HEK293T (cell line): ENCODE measurements at places on chromosomes 12 and 14.

DNA sequence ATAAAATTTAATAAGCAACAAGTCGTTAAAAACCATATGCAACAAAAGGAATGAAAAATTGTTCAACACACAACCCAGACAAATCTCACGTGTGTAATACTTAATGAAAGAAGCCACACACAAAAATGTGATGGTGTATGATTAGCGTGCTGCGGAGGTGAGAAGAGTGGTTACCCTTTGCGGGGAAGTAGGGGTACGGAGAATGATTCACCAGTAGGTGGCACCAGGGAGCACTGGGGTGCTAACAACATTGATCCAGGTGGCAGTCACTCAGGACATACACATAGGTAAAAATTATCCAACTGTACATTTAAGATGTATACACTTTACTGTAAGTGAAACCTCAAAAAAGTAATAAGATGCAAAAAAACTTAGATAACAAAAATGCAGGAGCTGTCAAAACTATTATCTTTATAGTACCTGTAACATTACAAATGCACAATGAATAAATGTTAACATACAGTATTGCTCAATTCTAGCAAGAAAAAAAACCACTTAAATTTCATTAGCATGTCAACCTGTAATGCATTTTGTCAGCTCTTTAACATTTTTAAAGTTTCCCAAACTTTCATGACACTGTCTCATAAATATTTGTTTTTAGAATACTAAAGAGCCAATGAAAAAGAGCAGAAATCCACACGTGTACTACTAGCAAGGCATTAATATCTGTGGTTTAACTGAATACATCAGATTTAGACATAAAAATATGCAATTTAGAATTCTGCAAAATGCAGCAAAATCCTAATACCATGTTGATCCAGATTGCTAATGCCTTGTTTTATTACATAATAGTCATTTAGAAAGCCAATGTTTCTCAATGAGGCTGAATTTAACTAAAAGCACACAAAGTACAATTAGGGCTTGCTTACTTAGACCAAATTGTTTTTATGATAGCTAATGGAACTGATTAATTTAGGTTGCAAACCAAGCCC is 46.7 kb downstream of the TMCC3 start:
- DNase-seq, result no peak

DNA sequence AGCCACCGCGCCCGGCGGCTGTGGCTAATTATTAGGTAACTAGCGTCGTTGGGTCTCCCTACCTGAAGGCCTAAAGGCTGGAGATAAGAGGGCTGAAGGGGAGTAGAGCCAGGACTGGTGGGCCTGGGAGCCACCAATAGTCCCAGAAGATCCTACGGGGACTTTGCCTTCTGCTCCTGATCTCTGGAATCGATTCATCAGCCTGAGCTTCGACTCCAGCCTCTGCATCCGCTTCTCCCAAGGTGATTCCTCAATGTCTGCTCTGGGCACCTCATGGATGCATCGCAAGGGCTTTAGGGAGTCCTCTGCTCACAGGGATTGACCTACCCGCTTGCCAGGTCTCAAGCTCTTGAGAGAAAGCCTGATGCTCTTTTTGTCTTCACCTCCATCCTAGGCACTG is 14.7 kb upstream of the KDM2B start:
- peak; percentile 4 for DNase-seq

DNA sequence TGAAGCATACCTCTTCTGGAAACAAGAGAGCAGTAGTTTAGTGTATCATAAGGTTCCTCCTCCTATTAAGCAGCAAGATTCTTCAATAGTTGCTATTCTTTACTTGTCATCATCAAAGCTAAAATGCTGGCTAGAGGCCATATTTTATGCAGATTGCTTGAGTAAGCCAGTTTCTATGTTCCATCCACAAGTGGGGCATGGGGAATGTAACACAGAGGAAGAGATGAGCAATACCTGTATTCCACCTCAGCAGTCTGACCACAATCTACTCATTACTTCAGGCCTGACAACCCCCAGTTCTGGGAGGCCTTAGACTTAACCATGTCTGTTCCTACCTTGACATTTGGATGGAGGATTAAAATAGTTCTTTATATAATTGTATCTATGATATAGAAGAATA is 423.6 kb downstream of the BTG1 start:
- no peak for DNase-seq

GRCh38 chr12:108173160-108173559 is 44.1 kb downstream of the WSCD2 start:
- no peak for DNase-seq
